Stimulated activated CD8-positive, alpha-beta memory T cell treated with anti-CD3 and anti-CD28 coated beads, Interleukin-4, amount 100 ng/mL, for 1 hour (primary cell): ENCODE measurements at places on chromosomes 2 and 18.

DNA sequence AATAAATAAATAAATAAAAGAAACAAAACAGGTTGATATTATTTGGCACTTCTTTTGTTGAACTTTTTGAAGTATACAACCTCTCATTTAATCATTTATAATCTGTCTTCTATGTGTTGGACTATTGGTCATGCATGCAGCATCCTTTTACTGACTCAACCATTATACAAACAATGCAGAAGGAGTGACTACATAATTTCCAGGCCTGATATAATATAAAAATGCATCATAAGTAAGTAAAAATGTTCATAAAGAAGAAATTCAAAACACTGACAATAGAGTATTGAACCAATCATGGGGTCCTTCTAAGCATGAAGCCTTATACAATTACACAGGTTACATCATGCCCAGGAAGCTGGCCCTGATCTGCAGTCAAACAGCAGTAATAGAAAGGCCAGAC lies 141.5 kb upstream of the FN1 start:
- DNase-seq: no peak

DNA sequence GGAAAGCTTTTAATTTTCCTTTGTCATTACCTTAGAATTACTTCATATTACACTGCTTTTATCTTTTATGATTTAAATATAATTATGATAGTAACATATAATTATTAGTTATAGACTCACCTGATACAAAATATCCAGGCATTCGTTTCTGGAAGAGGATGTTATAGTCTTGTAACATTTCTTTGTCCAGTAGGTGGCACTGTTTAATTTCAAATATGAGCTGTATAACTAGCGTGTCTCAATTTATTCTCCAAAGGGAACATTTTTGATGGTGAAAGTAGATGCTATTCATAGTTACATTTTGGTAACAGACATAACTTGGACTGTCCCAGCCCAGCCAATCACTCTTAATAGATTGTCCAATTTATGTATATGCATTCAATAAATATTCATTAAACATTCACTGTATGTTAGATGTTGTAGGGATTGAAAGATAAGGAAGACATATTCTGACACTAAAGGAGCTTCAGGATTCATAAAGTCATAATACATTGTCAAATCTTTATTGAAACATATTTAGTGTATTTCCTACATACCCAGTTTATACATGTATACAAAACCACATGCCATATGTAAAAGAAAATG lies 19.2 kb downstream of the DAW1 start:
- DNase-seq: no peak

GRCh38 chr2:242034138-242034537 lies 164.6 kb downstream of the RTP5 start:
- no peak for DNase-seq

GRCh38 chr2:226215902-226216503 lies 583.6 kb downstream of the IRS1 start:
- DNase-seq: no peak

- DNase-seq: no peak
Measured at GRCh38 chr2:110863726-110864125, 131.4 kb downstream of the ACOXL start.

DNA sequence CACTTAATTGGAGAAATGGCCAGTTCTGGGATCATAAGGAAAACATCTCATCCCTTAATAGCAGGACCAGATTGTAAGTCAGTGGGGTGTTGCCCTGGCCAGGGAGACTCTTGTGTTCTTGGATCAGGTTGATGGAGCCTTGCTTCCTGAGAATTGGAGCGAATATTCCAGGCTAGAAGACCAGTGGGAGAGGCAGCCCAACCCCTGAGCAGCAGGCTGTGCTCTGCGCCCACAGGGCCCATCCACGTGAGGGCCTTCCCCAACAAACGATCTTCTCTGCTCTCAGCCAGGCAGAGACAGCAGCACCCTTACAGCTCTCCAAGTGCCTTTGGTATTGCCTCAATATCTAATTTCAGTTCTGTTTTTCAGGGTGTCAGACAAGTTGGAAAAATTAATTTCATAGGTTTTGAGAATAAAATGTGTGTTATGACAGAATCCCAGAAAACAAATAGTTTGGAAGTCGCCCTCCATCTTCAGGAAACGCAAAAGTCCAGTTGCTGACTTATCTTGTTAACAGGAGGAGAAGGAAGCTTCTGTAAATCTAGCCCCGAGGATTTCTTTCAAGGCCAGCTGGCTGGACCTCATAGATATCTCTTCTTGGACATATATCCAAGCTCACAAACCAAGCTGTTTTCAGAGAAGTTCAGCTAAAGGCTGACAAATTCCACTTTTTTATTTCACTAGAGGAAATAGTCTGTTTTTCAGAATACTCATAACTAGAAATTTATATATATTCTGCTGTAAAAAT lies 105.5 kb downstream of the COPS8 start:
- no peak for DNase-seq

DNA sequence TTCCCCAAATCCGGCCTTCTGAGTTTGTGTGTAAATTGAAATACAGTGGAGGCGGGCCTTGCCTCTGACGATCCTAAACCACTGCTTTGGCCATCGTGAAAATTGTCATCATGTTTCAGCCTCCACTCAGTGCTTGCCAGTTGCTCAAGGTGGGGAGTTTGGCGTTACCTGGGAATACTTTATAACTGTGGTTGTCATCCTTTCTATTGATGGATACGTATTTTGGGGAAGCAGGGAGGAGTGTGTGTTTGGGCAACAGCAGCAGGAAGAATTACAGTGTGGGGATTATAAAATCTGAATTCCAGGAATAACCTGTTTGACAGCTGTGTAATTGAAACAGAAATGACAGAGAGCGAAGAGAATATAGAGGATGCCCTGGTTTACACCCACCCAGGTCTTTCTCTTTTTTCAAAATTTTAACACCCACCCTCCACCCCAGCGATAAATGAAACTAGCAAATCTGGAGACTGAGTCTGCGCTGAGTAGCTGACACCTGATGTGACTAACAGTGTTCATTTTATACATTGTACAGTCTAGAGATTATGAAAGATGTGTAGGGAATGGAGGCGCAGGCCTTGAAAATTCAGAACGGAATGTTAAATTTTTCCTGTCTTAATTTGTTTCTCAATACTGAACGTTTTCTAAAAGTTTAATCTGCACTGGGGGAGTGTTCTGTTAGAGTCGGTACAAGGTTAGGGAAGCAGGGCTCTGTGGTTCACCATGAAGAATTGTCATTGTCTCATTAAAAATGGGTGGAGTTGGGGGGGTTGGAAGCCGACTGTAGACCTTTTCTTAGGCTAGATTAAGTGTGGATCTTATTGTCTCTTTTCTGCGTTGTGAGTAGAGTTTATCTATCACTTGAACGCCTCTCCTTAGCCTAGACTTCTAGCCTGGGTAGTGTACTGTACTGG lies 1.6 kb downstream of the MAP4K4 start:
- DNase-seq: no peak

- no peak for DNase-seq
Measured at GRCh38 chr18:59141294-59142068, 1.8 kb downstream of the SEC11C start.

- DNase-seq: no peak
Measured at GRCh38 chr2:18047896-18048657, 169.6 kb downstream of the KCNS3 start.
